ENCODE measurements at places on chromosomes 5 and 9.
A peak's percentile ranks its signal among the peaks of the same experiment; 100 is the strongest.

GRCh38 chr9:73806876-73807275 lies 655.2 kb downstream of the ANXA1 start:
- no peak for DNase-seq

DNA sequence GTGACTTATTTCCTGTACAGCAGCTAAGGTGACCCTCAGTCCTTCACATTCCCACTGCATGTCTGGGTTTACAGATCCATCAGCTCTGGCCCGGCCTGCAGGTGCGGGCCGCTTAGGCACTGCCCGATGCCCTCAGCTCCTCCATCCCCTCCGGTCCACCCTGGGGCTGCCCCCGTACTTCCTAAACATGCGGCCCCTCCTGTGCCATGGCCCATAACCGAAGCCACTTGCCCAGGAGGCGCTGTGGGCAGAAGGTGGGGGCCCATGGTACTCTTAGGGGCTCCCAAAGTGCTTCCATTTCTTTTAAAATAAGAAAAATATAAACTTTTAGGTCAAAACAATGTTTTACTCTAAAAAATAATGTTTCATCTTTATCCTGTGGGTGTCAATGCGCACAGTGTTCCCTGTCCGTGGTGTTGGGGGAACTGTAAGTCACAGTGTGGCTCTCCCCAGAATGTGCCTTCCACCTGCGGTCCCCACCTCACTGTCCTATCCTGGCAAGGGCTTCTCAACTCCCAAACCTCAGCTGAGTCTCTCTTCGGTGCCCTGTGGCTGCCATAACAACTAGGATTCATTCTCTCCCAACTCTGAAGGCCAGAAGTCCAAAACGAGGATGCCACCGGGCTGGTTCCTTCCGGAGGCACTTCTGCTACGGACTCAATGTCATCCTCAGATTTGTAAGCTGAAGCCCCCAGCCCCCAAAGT lies 132.7 kb upstream of the LPCAT1 start:
- DNase-seq: no peak

DNA sequence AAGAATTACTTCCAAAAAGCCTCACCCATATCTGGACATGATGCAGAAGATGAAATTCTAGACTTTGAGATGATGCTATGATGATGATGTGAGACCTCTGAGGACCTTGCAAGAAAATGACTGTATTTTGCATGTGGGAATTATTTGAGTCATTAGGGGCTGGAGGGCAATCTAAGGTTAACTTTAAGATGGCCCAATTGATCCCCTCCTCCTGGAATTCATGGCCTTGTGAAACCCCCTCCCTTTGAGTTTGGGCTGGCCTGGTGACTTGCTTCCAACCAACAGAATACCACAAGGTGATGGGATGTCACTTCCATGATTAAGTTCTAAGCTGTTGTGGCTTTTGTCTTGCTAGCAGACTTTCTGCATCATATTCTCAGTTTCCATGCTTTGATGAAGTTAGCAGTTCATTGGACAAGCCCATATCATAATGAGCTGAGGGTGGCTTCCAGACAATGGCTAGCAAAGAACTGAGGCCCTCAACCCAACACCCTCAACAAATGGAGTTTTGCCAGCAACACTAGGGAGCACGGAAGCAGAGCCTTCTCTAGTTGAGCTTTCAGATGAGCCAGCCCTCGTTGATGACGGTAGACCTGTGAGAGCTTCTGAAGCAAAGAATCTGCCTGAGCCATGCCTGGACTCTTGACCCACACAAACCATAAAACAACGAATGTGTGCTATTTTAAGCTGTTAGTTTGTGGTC lies 7.4 kb upstream of the AMACR start:
- no peak for DNase-seq

DNA sequence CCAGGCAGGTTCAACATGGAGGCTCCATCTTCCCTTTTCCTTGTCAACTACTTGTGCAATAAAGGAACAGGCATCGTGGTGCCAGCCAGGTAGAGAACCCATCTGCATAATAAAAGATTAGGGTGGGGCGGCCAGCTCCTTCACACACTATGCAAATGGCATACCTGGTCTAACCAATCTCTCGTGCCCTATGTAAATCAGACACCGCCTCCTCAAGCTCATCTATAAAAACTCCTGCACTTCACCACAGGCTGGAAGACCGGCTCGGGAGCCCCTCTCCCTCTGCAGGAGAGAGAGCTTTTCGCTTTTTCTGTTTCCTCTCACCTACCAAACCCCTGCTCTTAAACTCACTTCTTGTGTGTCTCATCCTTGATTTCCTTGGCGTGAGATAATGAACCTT lies 244.3 kb upstream of the PUM3 start:
- peak; percentile 6 for DNase-seq

- no peak for DNase-seq
Measured at GRCh38 chr9:37531699-37532098, 44.5 kb downstream of the FBXO10 start.

- DNase-seq: no peak
Measured at GRCh38 chr5:122322801-122323548, 10.9 kb downstream of the SNCAIP start.

DNA sequence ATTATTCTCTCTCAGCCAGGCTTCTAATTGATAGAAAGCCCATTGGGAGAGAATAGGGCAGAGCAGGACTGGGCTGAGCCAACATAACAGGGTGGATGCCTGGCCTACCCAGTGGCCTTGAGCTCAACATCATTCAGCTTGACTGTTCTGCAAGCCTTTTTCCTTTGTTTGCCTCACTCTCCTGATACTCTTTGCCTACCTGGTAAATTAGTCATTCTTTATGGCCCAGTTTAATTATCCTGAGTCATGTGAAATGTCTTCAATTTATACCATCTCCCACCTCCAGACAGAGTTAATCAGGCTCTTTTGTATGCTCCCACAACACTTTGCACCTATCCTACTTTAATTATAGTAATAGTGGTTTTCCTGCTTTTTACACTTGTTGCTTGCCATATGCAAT lies 13.6 kb downstream of the GLRA1 start:
- peak; percentile 47 for DNase-seq

DNA sequence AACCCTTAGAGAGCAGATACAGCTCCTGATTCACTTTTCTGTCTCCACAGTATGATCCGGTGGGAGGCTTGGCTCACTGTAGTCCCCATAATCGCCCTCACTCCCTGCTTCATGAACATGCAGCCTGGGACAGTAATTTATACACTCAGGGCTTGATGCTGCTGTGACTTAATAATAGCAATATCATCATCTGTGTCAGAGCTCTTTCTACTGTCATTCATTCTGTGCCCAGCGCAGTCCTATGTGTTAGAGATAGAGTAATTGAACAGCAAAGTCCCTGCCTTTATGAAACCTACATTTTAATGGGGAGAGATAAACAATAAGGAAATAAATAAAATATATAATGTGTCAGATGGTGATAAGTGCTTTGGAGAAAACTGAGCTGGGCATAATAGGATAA lies 2.8 kb upstream of the HEMGN start:
- DNase-seq: no peak

- DNase-seq: no peak
Measured at GRCh38 chr9:101126556-101126955, 98.0 kb downstream of the PLPPR1 start.

DNA sequence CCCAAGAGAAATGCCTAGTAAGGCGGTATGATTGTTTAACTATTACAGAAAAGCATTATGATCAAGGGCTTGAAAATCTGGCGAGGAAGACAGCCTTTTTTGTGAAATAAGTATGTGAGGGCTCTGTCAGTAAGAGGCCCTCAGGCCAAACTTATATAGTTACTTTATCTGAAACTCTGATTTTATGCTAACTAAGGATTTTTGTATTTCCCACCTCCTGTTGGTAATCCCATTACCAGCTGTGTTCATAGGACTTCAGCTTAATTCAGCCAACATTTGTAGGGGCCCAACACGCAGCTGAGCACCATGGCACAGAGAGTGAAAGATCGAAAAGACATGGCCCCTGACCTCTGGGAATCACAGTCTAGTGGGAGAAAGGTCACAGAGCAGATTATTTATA lies 318.3 kb upstream of the WWC1 start:
- no peak for DNase-seq

DNA sequence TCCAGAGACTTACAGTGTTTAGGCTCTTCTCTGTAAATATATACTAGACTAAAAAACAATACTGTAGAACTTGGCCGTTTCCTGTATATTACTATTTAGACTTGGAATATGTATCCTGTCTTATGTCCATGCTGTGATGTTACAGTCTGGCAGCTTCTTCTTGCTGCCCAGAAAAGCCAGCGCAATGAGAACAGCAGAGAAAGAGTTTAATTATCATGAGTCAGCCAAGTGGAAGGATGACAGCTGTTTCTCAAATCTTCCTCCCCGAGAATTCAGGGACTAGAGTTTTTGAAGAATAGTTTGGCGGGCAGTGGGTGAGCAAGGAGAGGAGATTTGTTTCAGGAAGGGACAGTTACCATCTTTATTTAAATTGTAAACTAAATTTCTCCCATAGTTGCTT lies 37.5 kb downstream of the NAA35 start:
- DNase-seq: no peak

DNA sequence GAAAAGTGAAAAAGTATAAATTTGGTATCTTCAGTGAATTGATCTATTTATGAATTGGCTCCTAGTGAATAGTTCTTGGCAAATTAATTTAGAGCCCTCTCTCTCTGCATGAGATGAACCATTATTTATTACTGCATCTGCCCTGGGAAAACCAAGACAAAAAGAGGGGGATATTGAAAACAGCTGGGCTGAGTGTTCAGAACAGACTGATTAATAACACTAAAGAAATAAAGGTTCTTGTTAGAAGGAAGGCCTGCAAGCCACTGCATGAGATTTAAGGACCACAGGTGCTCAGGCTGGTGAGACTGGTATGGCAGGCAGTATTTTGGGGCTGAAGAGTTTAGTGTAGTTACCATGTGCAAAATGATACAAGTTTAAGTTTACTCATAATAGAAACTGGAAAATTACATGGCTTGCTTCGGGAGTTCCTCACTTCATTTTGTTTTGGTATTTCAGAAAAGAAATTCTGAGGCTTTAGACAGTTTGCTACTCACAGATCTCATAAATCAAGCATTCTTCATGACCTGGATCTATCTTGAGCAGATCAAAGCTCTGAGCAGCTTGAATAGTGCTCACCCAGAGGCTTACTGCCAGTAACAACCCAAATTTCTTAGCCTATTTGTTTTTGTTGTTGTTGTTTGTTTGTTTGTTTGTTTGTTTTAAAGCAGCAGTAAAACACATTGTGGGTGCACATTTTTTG lies 56.1 kb downstream of the KIAA1958 start:
- no peak for DNase-seq

GRCh38 chr9:127711226-127711701 lies 4.2 kb downstream of the PTRH1 start:
- DNase-seq: no peak

DNA sequence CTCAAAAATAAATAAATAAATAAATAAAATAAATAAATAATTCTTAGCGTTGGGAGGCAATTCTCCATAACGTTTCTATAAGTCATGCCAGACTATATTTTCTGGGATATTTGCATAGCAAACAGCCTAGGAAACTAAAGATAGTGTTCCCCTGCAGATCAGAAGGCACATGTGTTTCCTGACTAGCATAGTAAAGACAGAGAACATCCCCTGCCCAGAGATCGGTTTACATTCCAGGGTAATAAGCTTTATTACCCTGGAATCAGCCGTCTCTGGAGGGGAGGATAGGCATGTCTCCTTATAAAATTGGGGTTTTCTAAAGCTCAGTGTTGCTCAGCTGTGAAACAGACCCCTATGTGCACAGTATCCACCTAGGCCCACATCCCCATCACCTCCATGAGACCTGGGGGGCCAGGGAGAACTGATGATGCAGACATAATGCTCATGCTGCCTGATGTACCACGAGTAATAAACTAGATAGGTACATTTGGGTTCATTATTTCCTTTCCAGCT lies 36.9 kb upstream of the IFNK start:
- no peak for DNase-seq

GRCh38 chr9:31272456-31273295 lies 1111.8 kb upstream of the ACO1 start:
- peak; percentile 96 for DNase-seq

DNA sequence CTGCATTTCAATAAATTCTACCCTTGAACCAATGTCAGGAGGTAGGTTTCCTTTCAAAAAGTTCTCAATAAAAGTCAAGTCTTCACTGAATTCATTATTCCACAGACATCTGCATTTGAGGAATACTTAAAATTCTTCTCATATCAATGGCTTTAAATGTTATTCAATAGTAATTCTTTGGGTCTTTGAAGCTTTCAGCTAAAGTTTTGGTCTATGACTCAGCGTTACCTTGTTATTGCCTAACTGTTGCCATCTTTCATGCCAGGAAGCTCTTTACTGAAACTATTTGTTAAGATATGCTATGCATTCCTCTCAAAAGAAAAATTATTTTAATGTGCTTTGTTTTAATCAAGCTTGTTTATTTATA lies 170.5 kb downstream of the NNT start:
- DNase-seq: peak; percentile 80

DNA sequence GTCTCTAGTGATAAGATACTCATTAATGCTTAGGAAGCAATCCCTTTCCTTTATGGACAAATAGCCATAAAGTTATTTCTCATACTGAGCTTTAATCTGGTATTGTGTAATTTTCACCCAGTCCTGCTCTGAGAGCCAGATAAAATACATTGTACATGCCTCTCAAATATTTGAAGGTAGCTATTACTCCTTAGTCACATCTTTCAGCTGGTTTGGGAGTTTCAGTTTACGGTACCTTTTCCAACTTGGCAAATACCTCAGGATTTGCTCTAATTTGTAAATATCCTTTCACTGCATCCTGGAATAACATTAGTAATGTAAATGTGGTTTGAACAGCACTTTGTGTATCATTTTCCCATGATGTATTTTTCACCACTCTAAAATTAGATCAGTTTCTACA lies 47.4 kb downstream of the ABHD17B start:
- DNase-seq: no peak

- no peak for DNase-seq
Measured at GRCh38 chr9:124663046-124663961, 107.8 kb downstream of the NR6A1 start.

GRCh38 chr5:96977228-96977627 lies 41.3 kb downstream of the LNPEP start:
- no peak for DNase-seq

DNA sequence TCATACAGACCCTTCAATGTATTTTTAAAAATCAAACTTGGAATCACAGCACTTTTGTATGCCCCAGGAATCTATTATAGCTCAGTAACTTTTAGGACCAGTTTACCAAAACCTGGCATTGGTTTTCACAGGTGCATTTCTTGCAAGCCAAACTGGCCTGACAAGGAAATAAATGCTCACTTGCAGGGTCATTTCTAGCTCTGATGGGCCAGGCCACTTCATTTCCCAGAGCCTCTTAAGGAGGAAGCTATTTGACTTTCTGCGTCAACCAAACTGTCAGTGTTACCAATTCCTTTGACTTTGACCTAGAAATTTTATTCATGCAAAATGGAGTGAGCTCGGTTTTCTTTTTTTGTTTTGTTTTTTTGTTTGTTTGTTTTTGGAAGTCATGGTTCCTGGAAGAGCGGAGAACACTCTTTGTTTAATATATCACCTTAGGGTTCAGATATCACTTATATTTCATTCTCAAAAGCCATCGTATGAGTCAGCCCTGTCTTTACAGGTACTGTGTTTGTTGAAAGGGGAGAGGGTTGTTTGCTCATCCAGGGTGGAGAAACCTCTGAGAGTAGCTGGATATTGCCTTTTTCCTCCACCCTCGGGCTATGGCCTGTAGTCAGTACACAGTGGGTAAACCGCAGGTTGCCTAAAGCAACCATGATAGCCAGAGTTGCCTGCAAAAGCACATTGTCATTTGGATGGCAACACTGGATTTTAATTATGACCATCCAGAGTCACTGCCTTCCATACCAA lies 58.9 kb downstream of the GNA14 start:
- DNase-seq: peak; percentile 76

All from epithelial cell of esophagus (primary cell).